ENCODE measurements at places on chromosomes 11 and 22. TPM values are rescaled to one million over a fixed set of nuclear protein-coding genes. Genes with fewer than 3 reads are reported as not detected.

DNA sequence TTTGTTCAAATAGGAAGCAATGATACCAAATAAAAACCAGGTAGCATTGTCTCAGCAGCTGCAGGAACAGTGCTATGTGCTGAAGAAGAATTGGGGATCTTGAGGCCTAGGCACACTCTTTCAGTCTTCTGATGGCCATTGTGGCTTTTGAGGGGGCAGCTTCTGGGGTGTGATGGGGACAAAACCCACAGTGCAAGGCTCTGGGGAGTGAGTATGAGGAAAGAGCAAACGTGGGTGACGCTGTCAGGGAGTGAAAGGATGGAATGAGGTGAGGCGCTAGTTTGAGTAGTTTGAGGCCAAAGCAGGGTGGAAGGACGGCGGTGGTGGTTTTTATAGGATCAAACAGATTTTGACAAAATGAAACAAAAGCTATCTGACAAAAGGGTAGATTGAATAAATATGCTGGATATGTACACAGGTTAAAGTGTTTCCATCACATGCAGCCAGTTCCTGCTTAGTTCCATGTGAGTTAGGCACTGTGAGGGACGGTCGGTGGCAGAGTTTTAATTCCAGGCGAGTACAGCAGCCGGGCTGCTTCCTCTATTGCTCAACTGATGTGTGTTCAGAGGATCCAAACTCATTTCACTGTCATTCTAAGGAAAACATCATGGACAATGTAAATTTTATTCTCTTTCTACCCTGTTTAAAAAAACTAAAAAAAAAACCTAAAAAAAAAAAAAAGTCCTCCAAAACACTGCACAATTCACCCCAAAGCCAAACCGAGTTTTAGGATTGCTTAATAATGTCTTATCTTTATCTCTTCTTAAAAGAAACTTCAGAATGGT, 18.9 kb downstream of the ADAMTS15 start:
- DNase-seq, result no peak

- no peak for DNase-seq
Observed at GRCh38 chr22:34950489-34950888, 115.5 kb upstream of the ISX start.

GRCh38 chr11:108807262-108807661, 142.4 kb downstream of the DDX10 start:
- DNase-seq, result no peak

Gene ASRGL1
- total RNA-seq, result 0.57 TPM

DNA sequence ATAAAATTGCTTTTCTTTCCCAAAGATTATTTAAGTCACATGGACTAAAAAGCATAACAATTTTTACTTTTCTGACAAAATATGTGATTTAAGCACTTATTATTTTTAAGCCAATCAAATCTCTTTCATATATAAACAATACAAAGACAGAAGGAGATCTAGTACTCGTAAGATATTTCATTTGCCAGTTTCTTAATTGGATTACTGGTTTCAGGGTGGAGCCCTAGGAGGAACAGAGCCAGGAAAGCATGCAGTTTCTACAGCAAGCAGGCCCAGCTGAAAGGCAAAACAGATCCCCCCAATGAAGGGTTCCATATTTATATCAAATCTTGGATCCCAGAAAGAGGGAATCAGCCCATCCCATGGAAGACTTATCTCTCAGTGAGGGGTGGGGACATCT, 177.0 kb downstream of the KIF18A start:
- DNase-seq, result no peak

DNA sequence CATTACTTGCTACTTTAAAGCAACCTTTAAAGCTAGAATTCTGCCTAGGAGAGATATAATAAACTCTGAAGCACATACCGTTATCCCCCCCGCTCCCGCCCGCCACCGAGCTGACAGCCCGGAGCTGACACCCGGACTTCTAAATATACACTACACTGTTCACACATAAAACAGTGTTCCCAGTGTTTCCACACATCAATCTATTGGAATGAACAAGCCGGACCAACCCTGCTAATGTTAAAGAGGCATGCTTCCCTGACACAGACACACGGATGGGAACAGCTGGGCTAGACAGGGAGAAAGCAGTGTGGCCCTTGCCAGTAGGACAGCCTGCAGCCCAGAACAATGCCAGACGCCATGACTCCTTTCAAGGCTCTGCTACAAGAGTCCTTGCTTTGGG, 108.4 kb upstream of the CSNK2A3 start:
- no peak for DNase-seq

DNA sequence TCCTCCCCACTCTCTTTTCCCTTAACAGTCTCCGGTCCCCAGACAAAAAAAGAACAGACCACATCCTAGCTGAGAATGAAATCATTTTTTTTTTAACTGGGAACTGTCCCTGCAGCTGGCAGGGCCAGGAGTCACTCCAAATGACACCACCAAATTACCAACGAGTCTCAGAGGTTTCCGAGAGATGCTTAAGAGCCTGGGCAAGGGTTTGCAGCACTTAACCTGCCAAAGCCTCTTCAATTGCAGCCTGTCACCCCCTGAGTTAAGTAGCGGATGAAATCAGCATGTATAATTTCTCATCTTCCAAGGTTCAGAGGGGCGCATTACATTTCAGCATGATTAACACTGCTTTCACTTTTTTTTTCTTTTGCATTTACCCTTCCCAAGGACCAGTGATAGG, 71.8 kb downstream of the TENM4 start:
- DNase-seq, result no peak

DNA sequence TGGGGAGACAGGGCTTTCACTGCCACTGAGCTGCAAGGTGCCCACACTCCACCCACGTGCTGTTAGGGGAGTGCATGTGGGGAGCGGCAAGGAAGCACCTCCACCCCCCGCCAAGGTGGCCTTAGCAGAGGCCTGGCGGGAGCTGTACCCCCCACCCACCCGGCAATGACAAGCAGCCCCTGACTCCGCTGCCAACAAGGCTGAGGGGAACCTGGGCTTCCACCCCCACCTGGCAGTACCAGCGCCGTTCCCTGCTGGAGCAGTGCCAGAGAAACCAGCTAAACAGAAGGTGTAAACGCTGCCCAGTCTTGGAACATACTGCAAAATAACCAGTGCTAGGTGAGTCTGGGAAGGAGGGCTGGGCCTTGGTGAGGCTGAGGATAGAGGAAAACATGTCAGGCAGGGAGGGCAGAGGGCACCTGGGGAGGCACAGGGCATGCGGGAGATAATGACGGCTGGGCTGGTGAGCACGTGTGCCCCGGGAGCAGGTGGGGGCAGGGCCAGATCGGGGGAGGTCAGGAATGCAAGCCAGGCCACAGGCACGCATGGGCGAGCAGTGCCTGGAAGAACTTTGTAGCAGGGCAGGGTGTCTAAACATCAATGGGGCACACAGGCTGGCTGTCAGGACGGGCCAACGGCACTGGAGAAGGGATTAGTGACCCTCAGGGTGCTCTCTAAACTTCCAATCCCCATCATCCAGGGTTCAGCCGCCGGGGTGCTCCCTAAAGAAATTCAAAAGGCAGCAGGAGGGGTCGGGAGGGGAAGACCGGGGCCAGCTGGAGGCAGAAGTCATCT, 6.6 kb downstream of the CERK start:
- DNase-seq, result no peak

Gene KLHDC7B
- total RNA-seq, result 5.9 TPM

DNA sequence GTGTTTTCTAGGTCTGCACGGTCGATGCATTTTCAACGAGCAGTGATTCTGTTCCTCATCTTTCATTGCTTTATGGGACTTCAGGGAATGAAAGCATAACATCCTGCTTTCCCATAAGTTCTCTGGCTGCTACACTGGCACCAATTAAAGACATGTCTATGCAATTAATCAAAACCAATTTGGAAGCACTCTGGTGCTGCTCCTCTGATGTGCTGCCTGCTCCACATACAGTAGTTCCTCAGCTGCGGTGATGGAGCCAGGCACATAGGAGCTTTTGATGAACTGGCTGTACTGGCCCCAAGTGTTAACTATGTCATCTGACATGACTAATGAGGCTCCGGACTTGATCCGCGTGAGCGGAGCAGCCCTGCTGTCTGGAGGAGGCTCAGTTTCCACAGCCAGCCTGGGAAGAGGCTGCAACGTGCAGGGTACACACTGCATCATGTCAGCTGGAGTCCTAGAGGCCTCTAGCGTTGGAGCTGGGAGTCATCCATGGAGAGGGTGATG, 29.8 kb downstream of the GVQW3 start:
- DNase-seq, result no peak

DNA sequence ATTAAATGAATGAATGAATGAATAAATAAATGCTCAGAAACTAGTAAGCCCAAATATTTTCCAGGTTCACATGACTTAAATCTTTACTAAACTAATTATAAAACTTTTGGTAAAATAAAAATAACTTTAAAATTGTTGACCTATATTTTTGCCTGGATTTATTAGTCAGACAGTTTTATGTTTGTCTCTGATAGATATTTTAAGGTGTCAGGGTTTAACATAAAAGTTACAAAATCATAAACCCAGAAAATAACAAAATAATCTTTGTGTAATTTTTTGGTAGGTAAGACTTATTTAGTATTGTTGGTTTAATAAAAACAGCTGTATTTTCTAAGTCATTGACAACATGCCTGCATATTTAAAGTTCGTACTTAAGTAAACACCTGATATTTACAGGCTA, 27.4 kb upstream of the HEPHL1 start:
- no peak for DNase-seq

- peak; percentile 34 for DNase-seq
Observed at GRCh38 chr22:20268279-20269012, at the start of gene RTN4R. TSS of gene RTN4R (minus strand) at chr22:20268318. CDS start at chr22:20268092, 226 bp downstream.

- DNase-seq, result no peak
Observed at GRCh38 chr22:47307822-47308221, 545.4 kb downstream of the TBC1D22A start.

- DNase-seq, result no peak
Observed at GRCh38 chr11:65078786-65079342, 5.0 kb downstream of the CDCA5 start.
